ENCODE measurements at places on chromosomes 1 and 21.

- no peak for DNase-seq
Measured at GRCh38 chr1:212203630-212204029, 81.6 kb upstream of the PPP2R5A start.

DNA sequence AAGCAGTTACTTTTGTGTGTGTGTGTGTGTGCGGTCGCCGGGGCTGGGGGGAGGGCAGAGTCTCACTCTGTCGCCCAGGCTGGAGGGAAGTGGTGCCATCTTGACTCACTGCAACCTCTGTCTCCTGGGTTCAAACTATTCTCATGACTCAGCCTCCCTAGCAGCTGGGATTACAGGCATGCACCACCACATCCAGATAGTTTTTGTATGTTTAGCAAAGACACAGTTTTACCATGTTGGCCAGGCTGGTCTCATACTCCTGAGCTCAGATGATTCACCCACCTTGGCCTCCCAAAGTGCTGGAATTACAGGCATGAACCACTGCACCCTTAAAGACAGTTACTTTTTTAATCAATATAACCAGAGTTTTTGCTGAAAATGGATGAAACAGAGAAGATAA, 207.0 kb downstream of the PTPRC start:
- peak; percentile 43 for DNase-seq

DNA sequence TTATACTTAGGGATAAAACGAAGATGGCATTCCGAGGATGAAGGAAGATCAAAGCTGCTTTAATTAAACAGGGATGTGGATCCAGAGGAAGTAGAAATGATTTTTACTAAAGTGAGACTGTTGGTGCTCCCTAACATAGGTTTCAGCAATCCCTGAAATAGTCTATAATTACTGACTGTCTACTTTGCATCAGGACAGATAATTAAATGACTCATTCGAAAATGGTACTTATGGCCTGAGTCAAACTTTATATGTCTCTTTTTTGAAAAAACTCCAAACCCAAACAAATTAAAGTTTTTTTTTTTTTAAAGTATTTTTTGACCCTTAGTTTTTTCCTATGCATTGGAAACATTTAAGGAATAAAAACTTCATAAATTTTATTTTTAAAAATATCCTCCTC, 90.3 kb downstream of the LYST start:
- DNase-seq: peak; percentile 39

DNA sequence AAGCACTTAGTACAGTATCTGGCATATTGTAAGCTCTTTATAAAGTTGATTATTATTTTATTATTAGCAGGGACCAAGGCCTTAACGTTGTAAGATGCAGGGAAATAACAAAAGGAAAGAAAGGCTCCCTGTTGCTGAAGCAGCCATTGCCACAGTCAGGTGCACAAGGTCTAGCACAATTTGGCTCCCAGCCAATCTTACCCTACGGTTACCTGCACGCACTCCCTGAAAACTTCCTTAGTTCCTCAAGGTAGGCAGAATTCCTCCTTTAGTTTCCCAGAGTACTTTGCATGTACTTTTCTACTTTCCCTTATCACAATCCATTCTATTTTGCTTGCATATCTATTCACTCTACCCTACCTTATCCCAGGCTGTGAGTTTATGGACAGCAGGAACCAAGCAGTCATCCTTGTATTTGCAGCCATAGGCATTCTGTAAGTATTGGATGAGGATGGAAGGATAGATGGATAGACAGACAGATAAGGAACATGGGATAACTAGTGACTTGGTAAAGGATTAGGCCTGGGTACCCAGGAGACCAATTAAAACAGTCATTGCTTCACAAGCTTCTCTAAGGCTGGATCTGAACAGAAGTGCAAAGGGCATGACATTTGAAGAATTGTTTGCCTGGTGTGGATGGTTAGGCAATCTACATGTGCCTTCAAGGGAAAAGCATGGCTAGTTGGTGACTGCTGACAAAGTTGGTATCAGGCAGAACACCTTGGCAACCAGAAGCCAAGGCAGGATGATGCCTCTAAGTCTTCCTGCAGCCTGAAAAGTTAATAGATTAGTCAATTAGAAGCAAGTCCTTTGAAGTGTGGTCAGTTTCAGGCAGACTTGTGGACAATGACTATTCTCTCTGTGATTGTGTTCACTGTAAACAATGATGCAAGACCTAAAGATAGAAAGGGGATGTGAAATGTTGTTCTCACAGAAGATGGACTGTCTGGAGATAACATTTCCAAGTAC, 20.8 kb upstream of the JAK1 start:
- no peak for DNase-seq

DNA sequence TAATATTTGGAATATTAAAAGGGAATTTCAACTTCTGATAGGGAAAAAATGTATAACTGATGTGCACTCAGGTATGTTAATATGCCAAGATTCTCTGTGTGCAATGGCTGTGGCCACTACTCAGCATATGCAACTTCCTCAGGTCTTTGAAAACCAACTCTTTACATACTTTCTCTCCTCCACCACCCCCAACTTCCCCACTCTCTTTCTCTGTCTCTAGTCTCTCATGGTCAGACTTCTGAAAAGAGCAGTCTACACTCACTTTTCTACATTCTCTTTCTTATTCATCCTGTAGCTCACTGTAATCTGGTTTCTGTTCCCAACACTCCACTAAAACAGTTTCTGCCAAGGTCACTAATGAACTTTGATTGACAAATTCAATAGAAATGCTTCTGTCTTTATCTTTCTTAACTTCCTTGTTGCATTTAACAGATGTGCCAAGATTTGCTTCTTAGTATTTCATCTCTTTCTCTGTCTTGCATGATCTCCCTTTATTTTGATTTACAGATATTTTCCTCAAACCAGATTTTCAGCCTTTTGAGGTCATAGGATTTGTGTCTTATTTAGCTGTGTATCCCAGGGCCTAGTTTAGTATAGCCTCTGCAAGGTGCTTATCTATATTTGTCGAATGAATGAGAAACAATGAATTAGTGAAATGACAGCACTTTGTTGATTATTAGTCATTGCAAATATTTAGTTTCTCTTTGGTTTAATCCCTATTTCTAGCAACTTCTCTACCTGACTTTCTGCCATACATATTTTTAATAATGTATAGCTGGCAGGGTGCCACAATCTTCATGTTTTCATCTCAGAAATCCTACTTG, 168.9 kb downstream of the LMO4 start:
- no peak for DNase-seq

GRCh38 chr1:181135815-181136737, 47.6 kb downstream of the IER5 start:
- DNase-seq: peak; percentile 94

DNA sequence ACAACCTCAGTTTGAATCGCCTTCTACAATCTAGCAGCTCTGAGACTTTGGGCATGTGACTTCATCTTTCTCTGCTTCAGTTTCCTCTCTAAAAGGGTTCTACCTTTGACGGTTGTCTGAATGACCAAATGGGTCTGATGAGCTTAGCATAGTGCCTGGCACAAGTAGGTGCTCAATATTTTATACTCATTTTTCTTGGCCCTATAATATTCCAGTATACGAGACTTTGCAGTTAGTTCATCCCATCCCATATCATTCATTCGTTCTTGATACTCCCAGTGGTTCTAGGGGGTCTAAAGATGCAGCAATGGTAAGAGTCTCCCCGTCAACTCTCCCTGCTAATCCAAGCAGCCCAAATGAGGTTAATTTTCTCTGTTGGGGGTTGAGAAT, 67.6 kb downstream of the ALPL start:
- DNase-seq: no peak

DNA sequence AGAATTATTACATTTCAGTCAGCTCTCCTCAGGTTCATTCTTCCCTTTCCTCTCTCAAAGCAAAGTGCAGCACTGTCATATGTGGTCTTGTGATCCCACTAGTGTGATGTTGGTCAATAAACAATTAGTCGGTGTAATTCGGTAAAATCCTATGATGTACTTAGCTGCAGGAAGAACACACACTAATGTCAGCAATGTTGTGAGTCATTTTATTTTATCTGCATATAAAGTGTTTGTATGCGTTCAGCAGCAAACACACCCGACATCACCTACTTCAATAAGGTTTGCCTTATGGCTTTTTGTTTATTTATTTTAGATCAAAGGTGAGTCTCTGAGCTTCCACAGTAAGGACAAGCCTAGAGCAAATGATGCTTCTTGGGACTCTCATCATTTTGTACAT, 47.8 kb downstream of the PTPN14 start:
- DNase-seq: no peak

DNA sequence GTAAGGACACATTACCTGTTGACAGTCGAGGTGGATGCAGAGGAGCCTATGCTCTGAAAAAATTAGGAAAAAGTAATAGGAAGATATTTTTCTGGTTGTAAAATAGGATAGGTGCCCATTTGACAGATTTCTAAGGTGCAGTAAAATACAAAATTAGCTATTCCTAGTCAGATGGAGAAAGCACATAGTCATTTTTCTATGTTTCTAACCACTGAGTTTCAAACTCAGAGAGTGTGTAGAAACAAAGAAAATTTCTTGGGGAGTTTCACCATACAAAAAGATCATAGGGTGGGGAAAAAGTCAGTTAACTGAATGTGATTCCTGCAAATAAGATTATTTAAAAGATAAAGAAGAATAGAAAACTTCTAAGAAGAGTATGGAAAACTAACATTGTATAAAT, 666.9 kb downstream of the KCNT2 start:
- no peak for DNase-seq

GRCh38 chr21:14056771-14057191, 154.0 kb downstream of the LIPI start:
- no peak for DNase-seq

GRCh38 chr21:45220714-45221490, 66.8 kb downstream of the POFUT2 start:
- DNase-seq: no peak

DNA sequence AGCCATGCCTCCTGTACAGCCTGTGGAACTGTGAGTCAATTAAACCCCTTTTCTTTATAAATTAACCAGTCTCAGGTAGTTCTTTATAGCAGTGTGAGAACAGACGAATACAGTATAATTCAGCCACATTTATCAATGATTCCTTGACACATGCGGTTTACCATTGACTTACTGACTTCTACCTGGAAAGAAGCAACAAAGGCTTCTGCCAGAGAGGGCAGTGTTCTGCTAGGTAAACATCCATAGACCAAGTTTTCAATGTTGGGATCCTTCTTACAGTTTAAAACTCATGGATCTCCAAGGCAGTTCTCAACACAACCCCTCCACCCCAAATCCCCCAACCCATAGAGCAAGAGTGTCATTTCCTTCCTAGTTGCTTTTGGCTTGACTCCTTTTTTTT, 150.6 kb downstream of the ZNF648 start:
- no peak for DNase-seq

DNA sequence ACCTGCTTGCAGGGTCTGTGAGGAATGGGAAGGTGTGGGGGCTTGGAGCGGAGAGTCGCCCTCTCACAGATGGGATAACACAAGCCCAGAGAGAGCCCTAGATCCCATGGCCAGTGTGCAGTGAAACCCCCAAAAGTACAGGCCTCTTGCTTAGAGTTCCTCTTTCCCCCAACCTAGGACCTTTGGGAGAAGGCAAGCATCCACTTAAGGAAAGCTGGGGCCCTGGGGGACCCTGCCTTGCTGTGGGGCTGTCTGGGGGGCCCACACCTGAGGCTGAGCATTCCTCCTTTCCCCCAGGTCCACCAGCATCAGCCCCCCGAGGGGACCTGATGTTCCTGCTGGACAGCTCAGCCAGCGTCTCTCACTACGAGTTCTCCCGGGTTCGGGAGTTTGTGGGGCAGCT, 1.1 kb downstream of the VWA1 start:
- DNase-seq: no peak

DNA sequence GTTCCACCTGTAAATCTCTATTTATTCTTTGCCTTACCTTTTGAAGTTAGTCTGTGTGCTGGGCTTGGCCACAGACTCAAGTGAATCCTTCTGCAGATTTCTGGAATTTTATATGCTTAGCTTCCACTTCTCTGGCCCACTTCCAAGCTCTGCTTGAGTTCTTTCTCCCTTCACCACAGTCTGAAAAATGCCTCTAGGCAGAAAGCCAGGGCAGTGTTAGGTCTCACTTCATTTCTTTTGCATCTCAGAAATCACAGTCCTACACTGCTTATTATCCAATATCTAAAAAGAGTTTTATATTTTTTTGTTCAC, 48.9 kb downstream of the INKA2 start:
- DNase-seq: peak; percentile 95

GRCh38 chr1:19644681-19645410, 735 bp downstream of the NBL1 start:
- no peak for DNase-seq

DNA sequence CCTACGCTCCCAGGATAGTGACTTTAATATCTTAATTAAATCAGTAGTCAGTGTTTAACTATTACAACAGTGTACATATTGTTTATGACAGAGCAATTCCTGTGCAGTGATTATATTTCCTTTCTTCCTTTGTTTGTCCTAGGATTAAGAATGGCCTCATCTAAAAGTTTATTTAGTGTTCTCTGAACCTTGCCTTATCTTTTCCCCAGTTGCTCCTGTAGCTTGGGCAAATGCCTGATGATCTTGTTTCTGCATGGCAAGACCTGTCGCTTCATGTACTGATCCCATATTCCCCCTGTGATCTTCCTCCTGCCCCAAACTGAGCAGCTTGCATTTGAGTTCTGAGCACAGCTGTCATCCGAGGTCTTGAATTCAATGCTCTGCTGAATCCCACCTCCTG, 69.1 kb upstream of the STUM start:
- DNase-seq: no peak

GRCh38 chr1:233442026-233442780, 114.7 kb downstream of the MAP3K21 start:
- no peak for DNase-seq

DNA sequence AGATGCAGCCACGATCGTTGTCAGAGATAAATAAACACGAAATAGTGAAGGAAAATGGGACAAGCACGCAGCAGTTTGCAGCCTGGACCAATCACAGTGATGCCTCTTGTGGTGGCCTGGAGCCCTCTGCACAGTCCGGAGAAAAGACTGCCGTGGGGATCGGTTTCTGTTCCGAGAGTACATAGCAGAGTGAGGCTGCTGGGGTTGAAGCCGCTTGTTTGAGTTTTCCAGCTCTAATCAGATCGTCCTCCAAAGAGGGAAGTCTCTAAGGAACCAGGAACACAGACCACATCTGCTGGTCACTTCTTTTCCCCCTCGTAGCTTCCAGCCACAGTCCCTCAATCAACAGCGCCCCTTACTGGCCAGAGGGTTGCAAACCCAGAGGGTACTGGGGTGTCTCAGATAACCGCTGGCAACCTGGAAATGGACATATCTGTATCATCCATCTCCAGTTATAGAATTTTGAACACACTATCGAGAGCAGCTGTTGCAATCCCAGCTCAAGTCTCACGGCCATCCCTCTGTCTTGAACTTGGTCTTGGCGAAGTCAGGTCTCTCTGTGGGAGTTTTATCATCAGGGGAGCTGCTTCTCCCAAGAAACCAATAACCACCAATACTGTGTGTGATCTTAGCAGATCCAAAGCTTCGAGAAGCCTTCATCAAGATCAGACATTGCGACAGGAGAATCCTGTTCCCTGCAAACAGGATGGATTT, 57.4 kb downstream of the OLIG1 start:
- peak; percentile 61 for DNase-seq

Measured in fibroblast of skin of right quadriceps (primary cell).